ENCODE measurements at places on chromosomes 7 and 10.
A peak's percentile ranks its signal among the peaks of the same experiment; 100 is the strongest.

- no peak for DNase-seq
These were observed 52.6 kb downstream of the SYPL1 start for GRCh38 chr7:106059556-106059955.

GRCh38 chr7:129188892-129189660 lies 643 bp downstream of the SMO start:
- no peak for DNase-seq

GRCh38 chr10:13711291-13711690 lies 124.5 kb downstream of the PRPF18 start:
- peak; percentile 4 for DNase-seq

- DNase-seq: no peak
These were observed 64.2 kb downstream of the ARMC3 start for GRCh38 chr10:22992075-22992474.

DNA sequence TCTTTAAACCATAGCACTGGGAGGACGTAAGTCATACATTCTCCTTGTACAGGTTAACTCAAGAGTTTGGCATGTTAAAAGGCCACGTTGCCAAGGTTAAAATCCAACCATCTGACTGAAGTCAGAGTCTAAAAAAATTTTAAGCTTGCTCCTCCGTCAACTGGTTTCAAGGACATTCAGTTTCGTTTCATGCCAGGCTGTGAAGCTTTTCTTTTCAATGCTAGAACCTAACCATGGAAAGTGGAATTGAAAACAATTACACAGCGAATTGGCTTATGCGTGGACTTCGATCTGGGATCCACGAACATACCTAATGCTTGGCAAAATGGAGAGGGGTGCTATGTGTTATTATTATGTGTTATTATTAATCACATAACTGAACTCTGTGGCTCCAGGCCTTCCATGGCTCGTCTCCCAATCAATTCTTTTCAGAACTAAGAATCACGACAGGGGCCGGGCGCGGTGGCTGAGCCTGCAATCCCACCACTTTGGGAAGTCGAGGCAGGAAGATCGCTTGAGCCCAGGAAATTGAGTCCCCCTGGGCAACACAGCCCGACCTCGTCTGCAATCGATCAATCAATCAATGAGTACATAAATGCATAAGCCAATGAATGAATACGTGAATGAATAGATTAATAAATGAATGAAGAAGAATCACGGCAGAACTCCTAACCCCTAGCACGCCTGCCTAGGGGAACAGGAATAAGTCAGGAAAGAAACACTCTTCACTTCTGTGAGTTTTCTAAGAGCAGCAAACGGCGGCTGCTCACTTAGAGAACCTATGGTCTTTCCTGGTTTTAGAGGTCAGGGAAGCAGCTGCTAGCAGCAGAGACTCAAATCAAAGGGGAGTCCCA lies 733 bp upstream of the ARL5B start:
- no peak for DNase-seq

GRCh38 chr7:29454464-29454863 lies 109.2 kb upstream of the PRR15 start:
- no peak for DNase-seq

- no peak for DNase-seq
These were observed 23.9 kb downstream of the PARD3 start for GRCh38 chr10:34791228-34791627.

GRCh38 chr10:126090911-126091728 lies 194.8 kb downstream of the FANK1 start:
- no peak for DNase-seq

DNA sequence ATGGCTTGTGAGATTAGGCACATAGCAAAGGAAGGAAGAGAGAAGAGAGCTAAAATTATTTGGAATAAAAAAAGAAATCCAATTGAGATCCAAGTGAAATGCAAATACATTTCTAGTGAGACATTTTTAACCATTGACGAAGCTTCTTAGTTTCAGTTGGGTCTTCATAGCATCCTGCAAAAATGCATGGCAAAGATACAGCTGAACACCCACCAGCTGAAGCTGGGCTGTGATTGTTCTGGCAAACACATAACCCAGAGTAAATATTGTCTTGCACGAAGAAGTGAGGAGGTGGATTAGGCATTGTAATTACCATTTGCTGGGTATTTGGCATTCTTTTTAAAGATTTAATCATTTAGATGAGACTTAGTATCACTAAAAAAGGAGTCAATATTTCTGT lies 409.4 kb downstream of the GRM8 start:
- DNase-seq: no peak

GRCh38 chr7:52720856-52721255 lies 314.6 kb upstream of the POM121L12 start:
- DNase-seq: no peak

DNA sequence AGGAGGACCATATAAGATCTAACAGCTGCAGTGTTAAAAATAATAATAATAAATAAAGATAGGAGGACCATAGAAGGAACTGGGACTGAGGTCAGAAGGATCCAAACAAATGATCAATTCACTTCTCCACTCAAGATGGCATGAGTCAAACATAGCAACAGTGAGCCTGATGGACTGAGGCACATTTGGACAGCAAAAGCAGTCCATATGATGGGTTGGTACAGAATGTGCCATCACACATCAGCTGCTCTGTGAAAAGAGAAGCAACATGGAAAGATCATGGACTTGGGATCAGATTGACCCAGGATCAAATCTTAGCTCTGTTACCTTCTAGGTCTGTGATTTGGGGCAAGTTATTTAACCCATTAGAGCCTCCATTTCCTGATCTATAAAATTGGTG lies 188.9 kb upstream of the KMT2E start:
- DNase-seq: no peak

GRCh38 chr10:79260811-79261740 lies 86.2 kb upstream of the PPIF start:
- no peak for DNase-seq

- DNase-seq: no peak
These were observed 79.6 kb downstream of the ZFAND4 start for GRCh38 chr10:45592926-45593325.

DNA sequence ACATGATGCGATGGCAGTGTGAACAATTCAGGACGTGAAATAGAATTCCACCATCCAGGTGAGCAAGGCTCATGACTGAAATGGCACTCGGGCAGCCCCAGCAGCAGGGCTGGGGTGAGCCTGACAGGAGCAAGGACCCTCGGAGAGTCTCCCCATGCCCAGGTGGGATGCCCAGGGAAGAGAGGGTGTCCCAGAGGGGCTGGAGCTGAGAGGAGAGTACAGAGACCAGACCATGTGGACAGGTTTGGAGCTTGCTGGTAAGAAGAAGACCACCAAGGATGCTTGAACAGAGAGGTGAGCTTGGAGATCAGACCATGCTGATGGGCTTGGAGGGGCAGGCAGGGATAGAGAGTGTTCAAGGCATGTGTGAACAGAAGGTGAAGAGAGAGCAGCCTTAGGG lies 83.3 kb downstream of the RAMP3 start:
- DNase-seq: no peak

- DNase-seq: no peak
These were observed 73.2 kb downstream of the AMZ1 start for GRCh38 chr7:2761131-2761624.
